ENCODE measurements at places on chromosomes 7 and 10. TPM values are rescaled to one million over a fixed set of nuclear protein-coding genes. Genes with fewer than 3 reads are reported as not detected.

DNA sequence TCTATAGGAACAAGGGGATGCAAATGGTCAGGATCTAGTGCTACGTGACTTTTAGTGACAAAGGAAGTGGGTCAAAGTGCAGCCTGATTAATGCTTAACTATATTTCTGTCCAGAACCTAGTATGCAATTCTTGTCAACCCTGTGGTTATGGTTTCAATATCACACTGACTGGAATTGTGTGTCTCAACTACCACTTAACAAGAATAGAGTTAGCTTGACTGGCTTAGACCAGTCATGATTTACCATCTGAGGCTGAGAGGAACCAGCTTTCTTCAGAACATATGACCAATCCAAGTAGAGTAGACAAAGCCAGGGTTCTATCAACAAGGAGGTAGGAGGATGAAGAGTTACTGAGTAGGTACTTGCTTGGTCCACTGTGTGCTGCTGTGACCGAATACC lies 54.4 kb downstream of the MYPN start:
- no peak overlapping the region for H3K27ac ChIP-seq
- H3K36me3 ChIP-seq, result no peaks in the 10 kb centered on the region
- no peaks in the 10 kb centered on the region for H3K4me1 ChIP-seq
- no peaks in the 10 kb centered on the region for H3K27me3 ChIP-seq

DNA sequence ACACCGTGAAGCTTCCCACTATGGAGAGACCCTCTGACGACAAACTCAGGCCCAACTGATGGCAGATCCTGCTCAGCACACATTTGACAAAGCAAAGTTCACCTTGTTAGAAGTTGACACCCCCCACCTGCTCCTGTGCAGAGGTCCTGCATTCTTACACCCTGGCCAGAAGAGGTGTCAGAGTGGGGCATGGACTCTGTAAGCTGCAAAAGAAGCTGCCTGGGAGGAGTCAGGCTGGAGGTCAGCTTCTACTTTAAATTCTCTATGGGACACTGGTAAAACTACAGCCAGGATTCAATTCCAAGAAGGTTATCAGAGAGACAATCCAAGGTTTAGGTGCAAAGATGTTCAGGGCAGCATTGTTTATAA lies 20.0 kb upstream of the TNS3 start:
- H3K36me3 ChIP-seq, result no peaks in the 10 kb centered on the region
- no peak for DNase-seq
- H3K27ac ChIP-seq, result no peak overlapping the region
- no peak overlapping the region for H3K4me3 ChIP-seq

GRCh38 chr7:35878351-35878750 lies 77.5 kb downstream of the SEPTIN7 start:
- H3K4me3 ChIP-seq, result no peak overlapping the region
- no peaks in the 10 kb centered on the region for H3K36me3 ChIP-seq
- no peaks in the 10 kb centered on the region for H3K27me3 ChIP-seq
- DNase-seq, result no peak
- no peaks in the 10 kb centered on the region for H3K4me1 ChIP-seq
- no peak overlapping the region for H3K27ac ChIP-seq

GRCh38 chr10:69093933-69094332 lies 6.0 kb downstream of the SRGN start:
- H3K27ac ChIP-seq, result no peak overlapping the region
- DNase-seq, result no peak
- peak overlapping the region; percentile 39 for H3K4me3 ChIP-seq
- peaks cover 22% of the 10 kb centered on the region for H3K36me3 ChIP-seq
- H3K4me1 ChIP-seq, result no peaks in the 10 kb centered on the region

DNA sequence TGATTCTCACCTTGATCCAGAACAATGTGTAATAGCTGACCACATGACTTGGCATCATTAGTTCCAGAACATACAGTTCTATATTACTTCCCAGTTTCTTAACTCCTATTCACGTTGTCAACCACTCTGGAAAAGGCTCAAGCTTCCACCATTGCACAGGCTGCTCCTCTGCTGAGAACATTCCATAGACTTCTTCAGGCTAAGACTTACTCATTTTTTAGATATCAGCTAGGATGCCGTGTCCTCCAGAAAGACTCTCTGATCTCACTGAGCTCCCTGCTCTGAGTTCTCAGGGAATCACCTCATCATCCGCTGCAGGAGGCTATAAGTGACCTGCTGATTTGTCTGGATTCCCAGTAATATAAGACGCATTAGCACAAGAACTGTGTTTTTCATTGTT lies 73.1 kb downstream of the HTR7 start:
- DNase-seq, result no peak
- no peak overlapping the region for H3K4me3 ChIP-seq
- no peaks in the 10 kb centered on the region for H3K4me1 ChIP-seq
- H3K27me3 ChIP-seq, result no peaks in the 10 kb centered on the region
- H3K27ac ChIP-seq, result no peak overlapping the region
- H3K36me3 ChIP-seq, result no peaks in the 10 kb centered on the region

- no peak overlapping the region for H3K4me3 ChIP-seq
- no peak overlapping the region for H3K27ac ChIP-seq
- DNase-seq, result no peak
Measured at GRCh38 chr7:82959528-82959927, 203.2 kb downstream of the PCLO start.

GRCh38 chr7:28939844-28940544 lies 18.1 kb downstream of the TRIL start:
- no peak overlapping the region for H3K27ac ChIP-seq
- H3K4me3 ChIP-seq, result no peak overlapping the region
- H3K36me3 ChIP-seq, result no peaks in the 10 kb centered on the region
- no peaks in the 10 kb centered on the region for H3K27me3 ChIP-seq
- no peaks in the 10 kb centered on the region for H3K4me1 ChIP-seq

GRCh38 chr10:132407243-132407746 lies 10.3 kb downstream of the PWWP2B start:
- H3K27ac ChIP-seq, result no peak overlapping the region
- no peak overlapping the region for H3K4me3 ChIP-seq
- no peaks in the 10 kb centered on the region for H3K4me1 ChIP-seq
- DNase-seq, result no peak

DNA sequence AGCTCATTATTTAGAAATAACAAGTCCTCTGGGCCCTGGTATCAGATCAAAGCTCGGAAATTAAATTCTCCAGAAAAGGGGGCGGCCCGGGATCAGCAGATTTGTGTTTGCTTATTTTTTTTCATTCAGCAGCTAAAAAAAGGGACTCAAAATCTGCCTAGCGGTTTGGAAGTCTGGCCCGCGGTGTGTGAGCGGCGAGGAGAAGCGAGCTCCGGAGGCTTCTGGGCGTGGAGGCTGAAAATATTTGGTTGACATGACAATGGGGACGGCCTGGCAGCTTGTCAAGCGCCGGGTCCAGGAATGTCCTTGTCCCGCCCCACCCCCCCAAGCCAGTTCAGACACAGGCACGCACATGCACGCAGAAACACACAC lies 43.4 kb downstream of the FOXL3 start:
- H3K4me3 ChIP-seq, result no peak overlapping the region
- no peaks in the 10 kb centered on the region for H3K27me3 ChIP-seq
- no peaks in the 10 kb centered on the region for H3K4me1 ChIP-seq
- no peak for DNase-seq
- no peak overlapping the region for H3K27ac ChIP-seq
- no peaks in the 10 kb centered on the region for H3K36me3 ChIP-seq

GRCh38 chr7:75993689-75994387 lies 557 bp downstream of the TMEM120A start:
- H3K4me1 ChIP-seq, result peaks cover 3% of the 10 kb centered on the region
- no peak for DNase-seq

GRCh38 chr7:134946260-134946659 lies 40.0 kb upstream of the AGBL3 start:
- no peaks in the 10 kb centered on the region for H3K4me1 ChIP-seq
- H3K27ac ChIP-seq, result no peak overlapping the region
- no peak overlapping the region for H3K4me3 ChIP-seq

- peaks cover 18% of the 10 kb centered on the region for H3K36me3 ChIP-seq
- H3K27ac ChIP-seq, result no peak overlapping the region
- DNase-seq, result no peak
- no peak overlapping the region for H3K4me3 ChIP-seq
Measured at GRCh38 chr10:102729029-102730026, 14.4 kb upstream of the WBP1L start.

DNA sequence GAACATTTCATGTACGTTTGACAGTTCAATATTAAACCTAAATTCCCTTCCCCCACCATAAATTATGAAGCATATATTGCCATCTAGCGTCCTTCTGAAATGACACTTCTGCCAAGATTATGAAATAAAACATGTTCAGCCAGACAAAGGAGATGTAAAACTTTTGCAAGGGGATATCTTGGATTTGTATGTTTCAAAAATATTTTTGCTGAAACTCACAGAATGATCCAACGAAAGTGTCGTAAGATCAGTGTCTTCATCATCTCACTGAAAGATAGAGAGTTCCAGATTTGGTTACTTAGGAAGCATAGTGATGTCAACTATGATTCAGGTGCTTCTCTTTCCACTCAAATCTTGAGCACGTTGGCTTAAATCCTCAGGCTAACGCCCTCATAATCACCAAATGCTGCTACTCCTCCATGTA lies 904.3 kb downstream of the XPNPEP1 start:
- DNase-seq, result no peak
- no peak overlapping the region for H3K27ac ChIP-seq
- H3K27me3 ChIP-seq, result no peaks in the 10 kb centered on the region
- H3K4me3 ChIP-seq, result no peak overlapping the region
- no peaks in the 10 kb centered on the region for H3K36me3 ChIP-seq

DNA sequence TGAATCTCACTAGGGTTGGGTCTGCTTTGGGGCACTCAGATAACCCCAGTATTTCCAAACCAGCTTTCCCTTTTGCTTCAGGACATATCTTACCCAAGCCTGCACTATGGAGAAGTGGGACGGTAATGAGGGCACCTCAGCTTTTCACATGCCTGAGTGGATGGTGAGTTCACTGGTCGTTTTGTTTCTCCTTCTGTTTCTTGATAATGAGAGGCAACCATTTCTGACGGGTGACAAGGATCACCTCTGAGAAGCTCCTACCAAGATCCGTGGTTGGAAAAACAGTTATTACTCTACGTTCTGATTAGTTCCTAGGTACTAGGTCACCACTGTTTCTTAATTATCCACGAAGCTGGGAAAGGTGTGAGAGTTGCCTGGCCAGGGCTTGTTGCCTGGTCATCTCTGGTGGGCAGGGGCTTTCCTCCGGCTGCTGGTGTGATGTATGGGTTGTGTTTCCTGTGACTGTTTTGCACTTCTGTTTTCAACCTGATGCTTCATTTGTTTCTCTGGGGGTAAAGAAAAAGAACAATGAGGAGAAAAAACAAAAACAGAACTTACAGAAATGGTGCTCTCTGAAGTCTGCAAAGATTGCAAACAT lies 65.7 kb upstream of the STRIP2 start:
- peak overlapping the region; percentile 45 for H3K4me3 ChIP-seq
- DNase-seq, result peak; percentile 55
- peaks cover 10% of the 10 kb centered on the region for H3K4me1 ChIP-seq
- no peaks in the 10 kb centered on the region for H3K36me3 ChIP-seq
- H3K27me3 ChIP-seq, result no peaks in the 10 kb centered on the region
- peak overlapping the region; percentile 92 for H3K27ac ChIP-seq

- no peak overlapping the region for H3K4me3 ChIP-seq
- H3K27ac ChIP-seq, result no peak overlapping the region
- no peak for DNase-seq
- H3K27me3 ChIP-seq, result no peaks in the 10 kb centered on the region
- H3K4me1 ChIP-seq, result no peaks in the 10 kb centered on the region
Measured at GRCh38 chr10:19659920-19660655, 156.1 kb upstream of the PLXDC2 start.

DNA sequence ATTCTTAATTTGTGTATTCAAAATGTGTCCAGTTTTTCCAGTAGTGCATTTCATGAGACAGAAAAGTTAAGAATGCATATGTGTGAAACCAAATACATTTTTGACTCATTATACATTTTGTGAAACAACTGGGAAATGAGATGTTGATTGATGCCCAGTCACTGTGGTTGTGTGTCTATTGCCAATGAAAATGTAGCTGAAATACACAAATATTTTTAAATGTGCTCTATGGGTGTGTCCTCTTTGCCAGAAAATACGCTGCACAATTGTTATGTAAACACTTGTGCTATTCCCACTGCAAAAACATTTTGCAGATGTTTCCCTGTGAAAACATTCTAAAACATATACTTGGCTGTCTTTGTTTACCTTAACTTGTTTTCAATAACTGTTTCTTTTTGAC lies 395.2 kb downstream of the TFEC start:
- H3K27ac ChIP-seq, result no peak overlapping the region
- no peaks in the 10 kb centered on the region for H3K36me3 ChIP-seq
- no peak overlapping the region for H3K4me3 ChIP-seq
- no peaks in the 10 kb centered on the region for H3K27me3 ChIP-seq

DNA sequence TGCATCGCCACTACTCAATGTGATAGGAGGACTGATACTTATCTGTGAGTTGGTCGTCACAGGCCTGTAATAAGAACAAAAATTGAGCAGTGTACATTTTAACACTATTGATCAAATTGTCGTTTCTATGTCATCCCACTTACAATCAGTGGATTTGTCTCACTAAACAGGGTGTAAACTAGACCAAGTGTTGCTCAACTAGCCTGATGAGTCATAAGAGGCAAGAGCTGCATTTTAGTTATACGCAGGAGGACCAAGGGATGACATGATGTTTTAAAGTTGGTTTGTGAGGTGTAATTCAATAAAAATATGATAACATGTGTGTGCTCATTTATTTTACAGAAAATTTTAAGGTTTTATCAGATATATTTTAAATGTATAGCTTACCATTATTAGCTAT lies 1239.2 kb downstream of the REEP3 start:
- H3K4me1 ChIP-seq, result no peaks in the 10 kb centered on the region
- no peak for DNase-seq
- H3K27me3 ChIP-seq, result no peaks in the 10 kb centered on the region
- no peak overlapping the region for H3K4me3 ChIP-seq

- no peak overlapping the region for H3K4me3 ChIP-seq
- no peaks in the 10 kb centered on the region for H3K27me3 ChIP-seq
- no peak overlapping the region for H3K27ac ChIP-seq
- no peaks in the 10 kb centered on the region for H3K36me3 ChIP-seq
- no peak for DNase-seq
Measured at GRCh38 chr7:50632561-50633413, 67.6 kb upstream of the DDC start.

GRCh38 chr7:158772916-158773315 lies 56.4 kb downstream of the ESYT2 start:
- H3K27me3 ChIP-seq, result no peaks in the 10 kb centered on the region
- DNase-seq, result no peak
- H3K36me3 ChIP-seq, result no peaks in the 10 kb centered on the region
- no peak overlapping the region for H3K27ac ChIP-seq
- no peaks in the 10 kb centered on the region for H3K4me1 ChIP-seq

The PLEKHS1 gene
- total RNA-seq, result not detected

The PKD2L1 gene
- total RNA-seq, result 0.08 TPM

The BHLHA15 gene
- 2.4 TPM for total RNA-seq

The LIPJ gene
- 0.11 TPM for total RNA-seq

The CALML5 gene
- not detected for total RNA-seq

The NAT16 gene
- not detected for total RNA-seq

The HKDC1 gene
- 0.13 TPM for total RNA-seq

The MBL2 gene
- total RNA-seq, result not detected

The GPRIN2 gene
- total RNA-seq, result 0.13 TPM

The LIPF gene
- total RNA-seq, result not detected

The CD36 gene
- total RNA-seq, result 117 TPM

All from GM12878 (cell line).